Fibroblast of skin of abdomen (primary cell): ENCODE measurements at places on chromosomes 1 and 21.

- DNase-seq: no peak
Observed at GRCh38 chr1:57576756-57577155, 152.9 kb upstream of the DAB1 start.

- DNase-seq: peak; percentile 20
Observed at GRCh38 chr21:17495680-17496079, 17.2 kb upstream of the CXADR start.

- DNase-seq: peak; percentile 20
Observed at GRCh38 chr1:183773482-183774274, 31.2 kb upstream of the RGL1 start.

DNA sequence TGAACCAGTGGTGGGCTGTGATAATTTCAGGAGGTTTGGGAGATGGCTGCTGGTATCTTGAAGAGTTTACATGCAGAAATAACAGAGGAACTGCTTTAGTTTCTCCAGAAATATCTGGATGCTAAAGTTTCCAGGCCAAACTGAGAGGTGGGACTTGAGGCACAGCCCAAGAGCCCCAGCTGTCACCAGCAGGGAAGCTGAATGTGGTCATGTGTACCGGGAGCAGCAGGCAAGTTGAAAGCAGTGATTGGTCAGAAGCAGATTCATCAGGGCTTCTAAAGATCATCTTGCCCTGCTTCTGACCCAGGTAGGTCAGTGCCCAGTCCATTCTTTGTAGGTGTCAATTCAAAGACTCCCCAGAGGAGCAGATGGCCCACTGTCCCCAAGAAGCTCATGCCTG is 7.9 kb upstream of the RPTN start:
- no peak for DNase-seq

GRCh38 chr1:39525366-39526165 is 34.1 kb downstream of the BMP8A start:
- DNase-seq: no peak

DNA sequence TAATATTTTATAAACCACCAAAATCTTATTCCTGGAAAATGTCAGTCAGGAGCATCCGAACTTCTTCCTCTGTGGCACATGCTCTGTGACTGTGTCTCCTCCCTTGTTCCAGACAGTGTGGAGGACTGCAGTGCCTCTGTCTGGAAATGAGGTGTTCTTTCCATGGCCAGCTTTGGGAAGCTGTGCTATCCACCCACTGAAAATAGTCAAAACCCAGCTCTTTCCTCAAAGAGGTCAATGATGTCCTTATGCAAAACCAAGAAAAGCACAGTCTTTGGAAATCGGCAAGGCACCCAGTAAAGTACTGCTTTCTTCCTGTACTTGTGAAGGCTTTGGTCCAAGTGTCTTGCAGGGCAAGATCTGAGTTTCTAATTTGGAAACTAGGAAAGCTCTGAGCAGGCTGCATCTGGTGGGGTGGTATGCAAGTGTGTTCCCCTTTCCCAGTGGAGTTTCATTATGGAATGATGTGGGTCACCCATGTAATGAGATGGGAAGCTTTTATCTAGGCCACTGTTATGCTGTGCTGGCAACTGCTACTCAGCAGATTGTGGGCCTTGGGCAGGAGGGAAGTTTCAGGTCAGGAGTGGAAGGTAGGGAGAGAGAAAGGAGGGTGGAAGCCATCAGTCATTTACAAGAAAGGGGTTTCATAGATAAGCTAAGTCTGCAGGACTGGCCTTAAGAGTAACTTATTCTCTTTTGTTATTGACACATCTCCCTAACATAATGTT is 6.0 kb downstream of the KIAA0040 start:
- DNase-seq: no peak

DNA sequence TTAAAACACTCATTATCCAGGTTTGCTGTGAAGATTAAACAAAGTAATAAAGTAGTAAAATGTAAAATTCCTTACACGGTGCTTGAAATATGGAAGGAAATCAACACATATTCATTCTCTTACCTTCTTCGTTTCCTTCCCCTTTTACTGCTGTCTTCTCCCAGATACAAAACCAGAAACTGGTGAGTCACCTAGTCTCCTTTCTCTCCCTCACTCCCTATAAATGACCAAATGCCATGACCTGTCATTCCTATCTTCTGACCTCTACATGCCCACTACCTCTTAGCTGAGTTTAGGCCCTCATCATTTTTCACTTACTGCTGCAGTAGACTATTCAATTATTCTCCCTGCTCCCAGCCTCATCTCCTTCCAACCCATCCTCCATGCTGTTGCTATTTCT is 4.3 kb upstream of the NR1I3 start:
- no peak for DNase-seq

DNA sequence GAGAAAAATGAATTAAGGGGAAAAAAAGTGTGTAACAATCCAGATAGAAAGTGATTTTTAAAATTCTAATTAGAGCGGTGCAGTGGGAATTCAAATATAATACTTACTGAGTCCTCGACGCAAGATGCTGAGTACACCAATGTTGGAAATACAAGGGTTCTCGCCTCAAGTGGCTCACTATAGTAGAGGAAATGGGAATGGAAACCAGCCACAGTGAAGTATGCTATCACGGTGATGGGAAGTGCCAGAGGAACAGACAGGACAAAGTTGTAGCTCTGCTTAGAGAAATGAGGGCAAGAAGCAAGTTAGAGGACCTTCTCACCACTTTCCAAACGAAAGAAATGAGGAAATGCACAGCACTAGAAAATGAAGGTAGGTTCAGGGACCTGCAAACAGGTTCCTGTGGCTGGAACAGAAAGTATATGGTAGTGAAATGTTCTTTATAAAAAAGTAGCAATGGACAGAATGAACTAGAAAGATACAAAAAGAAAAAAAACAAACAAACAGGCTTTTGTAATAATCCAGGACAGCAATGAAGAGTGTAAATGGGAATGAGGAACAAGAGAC is 13.5 kb downstream of the EGLN1 start:
- DNase-seq: no peak

GRCh38 chr1:107359472-107360241 is 218.8 kb downstream of the NTNG1 start:
- no peak for DNase-seq

- peak; percentile 79 for DNase-seq
Observed at GRCh38 chr1:159015440-159015909, 5.8 kb downstream of the IFI16 start.

DNA sequence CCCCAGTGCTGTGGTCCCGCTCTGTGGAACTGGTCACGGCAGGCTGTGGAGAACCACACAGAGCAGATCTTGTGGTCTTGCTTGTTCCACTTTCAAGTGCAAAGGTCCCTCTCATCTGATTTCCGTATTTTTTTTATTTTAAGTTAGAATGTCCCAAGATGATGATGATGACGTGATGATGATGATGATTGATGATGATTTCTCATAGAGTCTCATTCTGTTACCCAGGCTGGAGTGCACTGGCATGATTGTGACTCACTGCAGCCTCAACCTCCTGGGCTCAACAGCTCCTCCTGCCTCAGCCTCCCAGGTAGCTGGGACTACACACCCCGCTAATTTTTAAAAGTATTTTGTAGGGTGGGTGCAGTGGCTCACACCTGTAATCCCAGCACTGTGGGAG is 12.2 kb downstream of the EVA1C start:
- no peak for DNase-seq

- DNase-seq: peak; percentile 35
Observed at GRCh38 chr1:89723863-89724262, 90.9 kb downstream of the LRRC8C start.

DNA sequence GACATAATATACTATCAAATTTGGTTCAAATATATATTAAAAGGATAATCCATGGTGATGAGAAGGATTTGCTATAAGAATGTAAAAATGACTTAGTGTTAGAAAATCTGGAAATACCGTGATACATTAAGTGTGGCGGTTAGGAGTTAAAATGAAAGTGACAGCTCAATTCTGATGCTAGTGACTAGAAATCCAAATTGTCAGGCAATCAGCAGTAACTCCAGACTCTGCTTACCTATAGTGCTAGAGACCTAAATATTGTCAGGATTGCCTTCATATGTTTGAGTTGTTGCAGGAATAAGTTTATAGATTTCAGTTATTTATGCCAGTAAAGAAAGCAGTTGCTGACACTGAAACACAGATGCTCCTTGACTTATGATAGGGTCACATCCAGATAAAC is 737.4 kb downstream of the MRPL39 start:
- DNase-seq: no peak

DNA sequence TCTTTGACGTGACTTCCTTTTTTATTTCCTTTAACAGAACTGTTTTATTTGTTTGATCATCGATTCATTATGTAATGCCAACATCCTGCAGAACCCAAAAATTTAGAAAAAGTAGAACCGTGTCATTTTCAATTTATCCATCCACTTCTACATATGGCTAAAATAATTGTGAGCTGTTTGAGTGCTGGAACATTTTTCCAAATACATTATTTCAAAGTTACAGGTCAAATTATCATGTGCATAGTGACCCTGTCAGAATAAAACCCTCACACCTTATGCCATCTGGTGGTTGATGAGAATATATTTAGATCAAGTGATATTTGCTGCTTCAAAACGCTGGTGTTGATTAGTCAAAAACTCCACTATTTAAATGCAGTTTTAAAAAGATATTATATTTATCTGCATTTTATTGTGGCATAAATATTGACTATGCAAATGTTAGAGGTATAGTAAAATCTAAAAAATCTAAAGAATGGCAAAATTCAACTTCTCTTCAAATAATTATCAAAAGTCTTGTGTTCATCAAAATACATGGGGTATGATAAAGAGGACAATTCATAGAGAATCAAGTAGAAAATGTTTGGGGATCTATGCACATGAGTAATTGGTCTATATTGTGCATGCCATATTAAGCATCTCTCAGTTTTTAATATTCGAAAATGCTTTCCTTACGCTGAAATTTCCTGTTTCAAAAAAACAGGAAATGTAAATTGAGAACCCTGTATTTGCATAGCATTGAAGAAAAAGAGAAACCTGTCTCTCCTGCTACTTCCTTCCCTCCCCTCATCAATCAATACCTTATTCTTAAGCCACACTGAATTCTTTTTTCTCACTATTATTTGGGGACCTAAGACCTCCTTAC is 39.7 kb downstream of the UBE2U start:
- peak; percentile 47 for DNase-seq
